ENCODE measurements at places on chromosomes 12 and 14.
A peak's percentile ranks its signal among the peaks of the same experiment; 100 is the strongest.

DNA sequence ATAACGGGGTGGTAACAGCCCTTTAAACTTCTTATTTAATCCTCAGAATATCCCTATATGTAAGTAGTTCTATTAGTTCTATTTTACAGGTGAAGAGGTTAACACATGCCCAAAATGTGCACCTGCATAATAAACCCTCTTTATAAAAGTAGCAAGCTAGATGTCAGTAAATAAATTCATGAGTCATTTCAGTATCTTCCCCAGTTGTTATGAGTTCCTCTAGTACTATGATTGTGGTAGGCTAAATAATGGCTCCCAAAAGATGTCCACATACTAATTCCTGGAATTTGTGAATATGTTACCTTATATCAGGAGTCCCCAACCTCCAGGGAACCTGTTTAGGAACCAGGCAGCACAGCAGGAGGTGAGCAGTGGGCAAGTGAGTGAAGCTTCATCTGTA is 106.5 kb downstream of the TMTC3 start:
- DNase-seq, result no peak

DNA sequence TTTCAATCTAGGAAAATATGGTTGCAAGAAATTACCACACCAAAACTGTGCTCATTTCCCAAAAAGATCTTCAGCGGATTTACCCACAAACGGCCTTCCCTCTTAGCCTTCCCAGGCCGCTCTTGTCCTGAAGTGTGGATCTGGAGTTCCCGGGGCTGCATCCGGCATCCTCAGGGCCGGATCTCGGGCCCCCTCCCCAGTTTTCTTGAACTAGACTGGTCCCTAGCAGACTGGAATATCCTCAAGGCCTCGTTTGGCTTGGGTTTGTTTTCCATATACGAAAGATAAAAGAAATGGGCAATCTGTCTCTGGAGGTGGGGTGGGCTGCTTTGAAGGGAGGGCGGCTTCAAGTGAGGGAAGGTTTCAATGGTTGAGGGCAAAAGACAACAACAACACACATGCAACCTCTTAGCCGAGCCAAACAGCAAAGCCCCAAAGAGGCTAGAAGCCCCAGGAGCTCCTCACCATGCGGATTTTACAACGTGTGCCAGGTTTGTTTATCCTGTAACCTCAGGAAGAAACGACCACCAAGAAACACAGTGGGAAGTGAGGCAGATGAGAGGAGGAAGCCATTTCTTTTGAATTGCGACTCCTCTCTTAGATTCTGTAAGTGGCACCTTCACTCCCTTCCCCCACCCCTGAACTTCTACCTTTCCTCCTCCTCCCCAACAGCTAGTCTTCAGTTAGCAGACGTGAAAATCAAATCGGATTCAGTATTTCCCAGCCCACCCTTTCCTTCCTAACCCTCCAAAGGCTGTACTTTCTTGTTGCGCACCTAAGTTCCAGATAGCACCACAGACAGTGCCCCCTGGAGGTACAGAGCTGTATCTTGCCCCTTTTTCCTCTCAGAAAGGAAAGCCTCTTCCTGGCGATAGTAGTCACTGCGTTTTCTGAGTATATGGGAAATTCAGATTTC is 2.6 kb downstream of the MYF6 start:
- DNase-seq, result peak; percentile 55

DNA sequence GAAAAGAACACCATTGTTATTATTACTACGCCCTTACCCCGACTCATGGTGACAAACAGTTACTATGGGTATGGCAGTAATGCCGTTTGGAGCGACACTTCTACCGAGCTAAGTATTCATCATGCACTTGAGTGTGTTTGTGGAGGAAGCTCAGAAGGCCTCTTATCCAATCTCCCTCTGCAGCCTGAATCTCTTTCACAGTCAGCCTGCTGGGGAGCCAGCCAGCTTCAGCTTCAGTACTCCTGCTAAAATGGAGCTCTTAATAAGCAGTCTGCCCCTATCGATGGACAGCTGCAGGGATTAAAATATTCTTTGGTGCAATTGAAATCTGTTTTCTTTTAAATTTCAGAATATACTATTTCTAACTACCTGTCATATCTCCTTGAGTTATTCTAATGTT is 24.7 kb upstream of the ATP5MC2 start:
- no peak for DNase-seq

DNA sequence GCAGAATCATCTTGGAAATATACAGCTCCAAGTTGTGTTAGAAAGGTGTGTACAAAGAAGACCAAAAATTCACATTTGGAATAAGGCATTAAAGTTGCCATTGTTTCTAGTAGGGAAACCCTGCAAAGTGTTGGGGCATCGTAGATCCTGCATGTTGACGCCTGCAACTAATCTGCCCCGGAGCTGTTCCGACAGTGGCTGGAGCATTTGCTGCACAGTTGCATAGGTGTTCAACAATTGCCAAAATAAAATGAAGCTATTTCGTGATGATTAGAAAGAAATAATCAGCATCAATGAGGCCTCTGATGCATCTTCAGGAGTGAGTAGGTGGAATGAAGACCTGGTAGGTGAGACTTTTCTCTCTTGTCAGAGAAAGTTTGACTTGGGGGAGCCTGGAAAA is 47.3 kb downstream of the DAD1 start:
- DNase-seq, result no peak

DNA sequence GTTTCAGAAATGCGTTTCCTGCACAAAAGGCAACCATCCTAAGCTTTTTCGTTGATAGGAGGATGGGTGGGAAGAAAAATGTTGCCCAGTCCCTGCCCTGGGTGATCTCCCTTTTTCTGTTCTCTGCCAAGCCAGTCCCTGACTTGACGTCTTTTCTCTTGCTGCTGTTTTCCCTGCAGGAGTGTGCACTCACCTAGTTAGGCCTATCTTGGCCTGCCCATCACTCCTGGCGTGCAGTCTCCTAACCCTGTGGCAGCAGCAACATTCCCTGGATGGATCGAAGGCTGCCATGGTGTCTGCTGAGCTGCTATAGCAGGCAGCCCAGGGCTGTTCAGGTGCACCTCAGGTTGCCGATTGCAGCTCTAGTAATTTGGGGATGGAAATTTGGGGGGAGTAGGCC is 1.2 kb downstream of the UNC119B start:
- no peak for DNase-seq

DNA sequence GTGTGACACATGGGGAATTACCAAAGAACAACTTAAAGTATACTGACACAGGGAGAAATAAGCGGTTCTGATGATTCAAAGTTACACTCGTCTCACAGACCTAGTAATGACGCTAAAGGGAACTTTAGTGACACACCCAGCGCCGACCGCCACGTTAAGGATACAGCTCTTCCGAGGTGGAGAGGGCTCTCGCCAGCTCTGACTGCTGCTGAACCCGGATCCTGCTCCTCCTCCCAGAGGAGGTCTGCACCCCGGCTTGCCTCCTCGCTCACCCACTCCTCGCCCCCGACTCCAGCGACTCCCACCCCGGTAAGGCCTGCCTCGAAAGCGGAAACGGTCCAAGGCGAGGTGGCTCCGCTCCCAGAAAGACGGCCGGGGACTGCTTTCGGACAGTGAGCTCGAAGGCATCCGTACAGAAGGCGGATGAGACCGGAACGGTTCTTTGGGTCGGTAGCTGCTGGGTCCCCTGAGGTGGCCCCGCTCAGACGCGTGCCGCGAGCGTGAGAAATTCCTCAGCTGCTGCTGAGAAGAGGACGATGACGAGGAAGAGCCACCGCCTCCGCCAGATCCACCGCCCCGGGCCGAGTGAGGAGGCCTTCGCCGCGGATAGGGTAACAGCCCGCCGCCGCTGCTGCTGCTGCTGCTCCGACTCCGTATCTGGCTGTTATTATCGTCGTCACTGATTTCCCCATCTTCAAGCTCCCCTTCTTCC is 643 bp downstream of the ZFC3H1 start:
- DNase-seq, result peak; percentile 69

GRCh38 chr12:3045989-3046388 is 31.2 kb upstream of the TSPAN9 start:
- DNase-seq, result no peak
